ENCODE measurements at places on chromosomes 7 and 10.

DNA sequence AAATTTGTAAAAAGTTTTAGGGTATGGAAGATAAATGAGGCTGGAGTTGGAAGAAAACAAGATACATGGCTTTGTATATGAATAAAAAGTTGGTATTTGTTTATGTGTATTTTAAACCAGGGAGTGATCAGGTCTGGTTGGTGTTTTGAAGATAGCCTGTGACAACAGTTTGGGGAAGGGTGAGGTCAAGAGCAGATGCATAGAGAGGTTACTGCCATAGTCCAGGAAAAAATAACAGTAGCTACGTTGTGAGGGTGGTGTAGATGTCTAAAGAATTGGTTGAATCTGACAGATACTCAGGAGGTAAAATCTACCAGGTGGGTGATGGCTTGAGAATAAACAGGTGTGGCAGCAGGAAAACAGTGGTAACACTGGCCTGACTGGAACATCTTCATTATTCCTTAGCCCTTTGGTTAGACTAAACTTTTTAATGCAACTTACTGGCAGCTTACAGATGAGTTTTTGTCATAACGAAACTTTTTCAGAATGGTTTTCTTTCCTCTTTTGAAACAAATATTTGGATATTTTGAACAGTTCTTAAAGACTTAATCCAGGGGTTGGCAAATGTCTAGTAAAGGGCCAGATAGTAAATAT lies 25.5 kb downstream of the ZNRF2 start:
- DNase-seq: no peak

- no peak for DNase-seq
Observed at GRCh38 chr7:152937282-152937681, 177.7 kb downstream of the ACTR3B start.

GRCh38 chr10:71206911-71207310 lies 5.5 kb upstream of the UNC5B start:
- DNase-seq: no peak

GRCh38 chr7:110432061-110432553 lies 658.8 kb upstream of the LRRN3 start:
- DNase-seq: no peak

DNA sequence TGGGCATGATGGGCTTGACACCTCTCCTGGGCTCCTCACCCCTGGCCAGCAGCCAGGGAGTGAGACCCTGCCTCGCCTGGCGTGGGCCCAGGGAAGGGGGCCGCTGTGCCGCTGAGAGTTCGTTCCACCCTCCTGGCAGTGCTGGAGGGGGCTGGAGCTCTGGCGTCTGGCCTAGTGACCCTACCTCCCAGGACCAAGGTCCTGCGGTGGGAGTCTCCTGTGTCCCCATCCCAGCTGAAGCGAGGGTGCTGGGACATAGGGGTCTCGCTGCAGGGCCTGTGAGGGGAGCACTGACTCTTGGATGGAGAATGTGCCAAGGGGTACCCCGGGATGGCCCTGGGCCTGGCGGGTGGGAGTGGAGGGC lies 1.2 kb downstream of the GTF2IRD1 start:
- DNase-seq: no peak

GRCh38 chr10:20299034-20299736 lies 483.0 kb downstream of the PLXDC2 start:
- no peak for DNase-seq

- no peak for DNase-seq
Observed at GRCh38 chr7:40811666-40812065, 676.9 kb downstream of the SUGCT start.

GRCh38 chr10:133096616-133097269 lies 9.0 kb downstream of the ADGRA1 start:
- no peak for DNase-seq

DNA sequence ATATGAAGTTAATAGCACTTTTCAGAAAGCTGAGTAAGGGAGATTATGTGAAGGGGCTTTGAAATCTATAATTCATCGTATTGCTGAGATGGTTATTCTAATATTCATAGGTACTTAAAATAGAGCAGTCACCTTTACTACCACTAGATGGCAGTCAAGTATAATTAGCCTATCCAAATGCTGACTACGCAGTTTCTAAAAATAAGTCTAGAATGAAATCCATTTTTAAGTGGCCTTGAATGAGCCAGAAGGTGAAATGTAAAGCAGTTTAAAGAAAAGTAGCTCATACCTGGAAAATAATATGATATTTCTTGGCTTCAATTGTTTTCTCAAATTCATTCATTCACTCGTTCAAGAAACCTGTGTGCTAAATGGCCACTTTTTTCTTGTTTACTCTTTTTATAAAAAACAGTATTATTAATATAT lies 1277.1 kb downstream of the GATA3 start:
- no peak for DNase-seq

GRCh38 chr7:54888734-54889082 lies 129.7 kb upstream of the SEC61G start:
- DNase-seq: no peak

DNA sequence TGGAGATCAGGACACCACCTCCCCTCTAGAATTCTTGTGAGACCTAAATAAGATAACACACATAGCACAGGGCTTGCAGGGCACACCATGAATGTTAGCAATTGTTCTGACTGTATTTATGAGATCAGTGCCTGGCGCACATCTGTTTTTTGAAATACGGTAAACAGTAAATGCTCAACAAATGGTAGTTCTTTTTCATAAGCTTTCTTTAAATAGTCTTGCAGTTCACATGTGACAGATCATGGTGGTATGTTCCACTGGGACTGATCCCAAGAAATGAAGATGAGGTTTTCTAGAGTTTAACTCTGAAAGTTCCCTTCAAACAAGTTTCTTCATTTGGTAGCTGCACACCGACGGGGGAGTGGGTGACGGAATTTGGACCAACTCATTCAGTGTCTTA lies 34.8 kb downstream of the CREB5 start:
- DNase-seq: no peak

- DNase-seq: no peak
Observed at GRCh38 chr10:113023017-113023416, 73.0 kb downstream of the TCF7L2 start.

DNA sequence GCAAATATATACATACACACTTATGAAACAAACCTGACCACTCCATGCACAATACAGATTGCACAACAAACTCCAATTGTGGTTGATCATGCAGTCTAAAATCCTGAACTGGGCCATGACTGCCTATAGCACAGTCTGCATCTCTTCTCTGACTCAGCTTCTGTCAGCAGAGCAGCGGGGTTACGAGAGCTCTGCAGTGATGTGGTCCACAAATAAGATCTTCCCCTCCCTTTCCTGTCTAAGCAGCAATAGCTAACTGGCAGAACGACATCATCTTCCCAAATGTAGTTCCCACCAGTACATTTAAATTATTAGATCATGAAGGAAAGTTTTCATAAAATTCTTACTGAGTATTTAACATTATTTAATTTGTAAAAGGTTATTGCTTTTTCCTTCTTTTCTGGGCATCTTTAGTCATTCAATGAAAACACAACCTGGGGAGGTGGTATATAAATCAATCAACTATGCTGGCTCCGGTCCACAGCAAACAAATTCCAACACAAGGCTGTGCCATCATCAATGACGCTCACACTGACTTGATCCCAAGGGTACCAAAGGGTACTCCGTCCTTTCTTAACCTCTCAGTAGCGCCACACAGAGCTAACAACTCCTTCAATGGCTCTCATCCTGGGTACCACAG lies 17.1 kb downstream of the ARHGAP21 start:
- no peak for DNase-seq

- no peak for DNase-seq
Observed at GRCh38 chr7:56175771-56176170, 59.6 kb upstream of the NUPR2 start.

DNA sequence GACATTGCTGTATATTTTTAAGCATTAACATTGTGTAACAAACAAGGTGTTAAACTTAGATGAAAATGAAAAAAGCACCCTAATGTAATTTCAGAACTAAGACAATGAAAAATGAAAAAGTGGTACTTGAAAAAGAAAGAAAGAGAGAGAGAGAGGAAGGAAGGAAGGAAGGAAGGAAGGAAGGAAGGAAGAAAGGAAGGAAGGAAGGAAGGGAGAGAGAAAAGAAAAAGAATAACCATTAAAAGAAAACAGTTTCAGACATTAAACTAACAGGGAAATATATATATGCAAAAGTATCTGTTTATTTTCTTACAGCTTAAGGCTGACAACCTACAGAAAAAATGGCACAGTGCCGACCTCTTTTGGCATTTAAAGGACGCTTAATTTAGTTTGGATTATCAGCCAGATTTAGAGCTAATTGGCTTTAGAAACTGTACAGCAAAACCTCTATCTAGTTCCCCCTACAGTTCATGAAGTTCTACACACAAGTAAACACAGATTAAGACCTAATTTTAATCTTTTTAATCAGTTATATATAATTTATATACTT lies 13.8 kb downstream of the MTERF1 start:
- DNase-seq: no peak

GRCh38 chr10:107727767-107728317 lies 563.3 kb upstream of the SORCS1 start:
- DNase-seq: no peak

DNA sequence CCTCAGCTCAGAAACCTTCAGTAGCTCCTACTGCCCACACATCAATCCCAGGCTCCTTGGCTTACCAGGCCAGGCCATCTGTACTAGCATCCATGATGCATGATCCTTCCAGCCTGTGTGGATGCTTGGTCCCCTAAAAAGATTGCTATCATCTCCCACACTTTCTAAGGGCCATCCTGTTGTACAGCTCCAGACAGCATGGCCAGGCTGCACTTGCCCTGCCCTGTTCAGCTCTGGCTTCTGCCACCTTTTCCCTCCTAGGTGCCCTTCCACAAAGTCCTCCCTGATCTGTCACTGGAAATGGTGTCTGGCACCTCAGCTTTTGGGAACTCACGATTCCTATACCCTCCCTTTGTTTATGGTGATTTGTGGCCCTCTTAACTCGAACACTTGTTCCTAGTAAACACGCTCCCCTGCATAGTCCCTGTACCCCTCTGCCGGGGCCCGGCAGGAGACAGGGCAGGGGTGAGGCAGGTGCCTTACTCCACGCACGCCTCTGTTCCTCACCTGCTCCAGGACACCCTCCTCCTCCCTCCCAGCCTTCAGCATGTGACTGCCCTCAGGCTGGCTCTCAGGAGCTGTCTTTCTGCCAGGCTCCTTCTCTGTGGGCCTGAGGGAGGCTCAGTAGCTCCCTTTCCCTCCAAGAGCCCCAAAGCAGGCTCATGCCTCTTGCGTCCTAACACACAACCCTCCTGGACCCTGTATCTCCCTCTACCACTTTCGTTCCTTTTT lies 71.8 kb downstream of the CDH23 start:
- no peak for DNase-seq

GRCh38 chr7:123588376-123588775 lies 13.2 kb upstream of the ASB15 start:
- DNase-seq: no peak

DNA sequence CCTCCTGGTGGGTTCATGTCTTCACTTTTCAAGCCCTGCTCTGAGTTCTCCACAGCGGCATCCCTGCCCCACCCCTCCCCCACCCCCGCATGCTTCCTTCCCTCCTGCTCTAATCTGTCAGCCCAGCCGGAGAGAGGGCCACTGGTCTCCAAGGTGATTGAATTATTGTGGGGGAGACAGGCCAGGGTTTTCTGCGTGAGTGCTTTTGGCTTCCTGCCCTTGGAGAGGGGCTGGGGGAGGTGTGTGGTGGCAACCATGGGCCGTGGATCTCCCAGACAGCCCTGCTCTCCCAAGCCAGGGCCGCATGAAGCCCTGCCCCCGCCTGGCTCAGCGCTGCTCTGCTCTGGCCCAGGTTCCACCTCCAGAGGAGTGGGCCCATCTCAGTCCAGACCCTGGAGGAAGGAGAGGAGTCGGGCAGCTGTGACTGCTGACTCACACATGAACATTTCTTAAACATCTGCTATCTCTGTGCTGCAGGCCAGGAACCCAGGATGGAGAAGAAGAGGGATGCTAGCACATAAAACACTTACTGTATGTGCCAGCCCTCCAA lies 109.9 kb downstream of the ZMIZ1 start:
- DNase-seq: no peak

DNA sequence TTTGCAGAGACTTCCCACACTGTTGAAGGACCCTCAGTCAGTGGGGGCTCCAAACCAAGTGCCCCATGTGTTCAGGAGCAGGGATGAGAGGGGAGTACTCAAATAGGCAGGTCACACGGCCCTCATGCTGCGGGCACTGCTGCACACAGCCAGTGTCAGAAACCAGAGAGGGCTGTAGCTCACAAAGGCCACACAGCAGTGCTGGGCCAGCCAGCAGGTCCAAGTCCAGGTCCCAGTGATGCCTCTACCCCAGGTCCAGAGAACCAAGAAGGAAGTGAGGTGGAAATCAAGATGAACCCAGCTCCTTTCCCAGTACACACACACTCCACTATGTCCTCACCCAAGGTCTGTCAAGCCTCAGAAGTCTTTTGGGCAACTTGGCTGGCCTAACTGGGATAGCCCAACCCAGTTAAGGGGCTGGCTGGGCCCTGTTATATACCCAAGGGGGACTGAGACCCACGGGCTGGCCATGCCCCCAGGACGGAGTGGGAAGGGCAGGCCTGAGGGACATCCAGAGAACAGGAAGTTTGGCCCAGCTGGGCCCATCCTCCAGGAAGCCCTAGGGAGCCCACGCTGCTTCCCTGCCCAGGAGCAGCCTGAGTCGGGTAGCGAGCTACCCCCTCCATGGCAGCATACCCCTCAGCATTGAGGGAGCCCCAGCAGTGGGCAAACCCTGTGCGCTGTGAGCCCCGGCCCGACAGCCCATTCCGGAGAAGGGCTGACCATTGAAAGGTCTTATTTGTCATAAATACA lies 24.3 kb downstream of the GRID1 start:
- no peak for DNase-seq

DNA sequence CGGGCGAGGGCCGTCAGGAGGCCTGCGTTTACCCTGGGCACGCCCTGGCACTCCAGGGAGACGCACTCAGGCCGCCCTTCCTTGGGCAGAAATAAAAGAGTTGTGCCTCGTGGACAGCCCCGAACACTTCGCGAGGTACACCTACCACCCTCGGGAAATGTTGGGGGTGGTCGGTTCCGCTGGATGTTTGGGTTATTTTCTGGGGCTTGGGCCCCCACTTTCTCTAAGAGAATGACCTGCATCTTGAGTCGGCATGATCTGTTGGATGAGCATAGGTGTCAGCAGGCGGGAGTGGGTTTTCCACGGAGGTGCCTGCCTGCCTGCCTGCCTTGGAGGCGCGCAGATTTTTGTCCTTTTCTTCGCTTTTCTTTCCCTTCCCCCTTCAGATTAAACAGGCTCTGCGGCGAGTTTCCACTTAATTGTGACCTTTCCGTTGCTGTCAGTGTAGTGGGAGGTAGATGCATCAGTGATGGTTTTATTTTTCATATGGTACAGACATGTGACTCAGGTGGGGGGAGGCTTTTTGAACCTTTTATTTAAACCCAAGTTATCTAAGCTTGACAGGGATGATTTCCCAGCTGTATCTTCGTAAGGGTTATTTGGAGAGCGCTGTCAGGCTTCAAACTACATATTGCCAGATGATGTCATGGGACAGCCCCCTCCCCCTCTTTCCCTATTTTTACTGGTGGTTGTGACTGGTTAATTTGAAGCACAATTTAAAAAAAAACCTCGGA lies 661 bp downstream of the HECTD2 start:
- DNase-seq: no peak

- DNase-seq: no peak
Observed at GRCh38 chr10:101000915-101001658, 1.5 kb downstream of the LZTS2 start.

GRCh38 chr10:89663144-89663543 lies 18.1 kb upstream of the PANK1 start:
- DNase-seq: no peak

- DNase-seq: no peak
Observed at GRCh38 chr7:46814516-46815250, 767.2 kb downstream of the TNS3 start.

Data from activated CD8-positive, alpha-beta memory T cell treated with anti-CD3 and anti-CD28 coated beads for 1 hour (primary cell).